Muscle of arm (tissue), 14 donors: ENCODE measurements at places on chromosomes 12 and 14. TPM values are rescaled to one million over a fixed set of nuclear protein-coding genes. Genes with fewer than 3 reads are reported as not detected.

GRCh38 chr14:102606296-102606695, 13.8 kb downstream of the RCOR1 start:
- DNase-seq: no peak

DNA sequence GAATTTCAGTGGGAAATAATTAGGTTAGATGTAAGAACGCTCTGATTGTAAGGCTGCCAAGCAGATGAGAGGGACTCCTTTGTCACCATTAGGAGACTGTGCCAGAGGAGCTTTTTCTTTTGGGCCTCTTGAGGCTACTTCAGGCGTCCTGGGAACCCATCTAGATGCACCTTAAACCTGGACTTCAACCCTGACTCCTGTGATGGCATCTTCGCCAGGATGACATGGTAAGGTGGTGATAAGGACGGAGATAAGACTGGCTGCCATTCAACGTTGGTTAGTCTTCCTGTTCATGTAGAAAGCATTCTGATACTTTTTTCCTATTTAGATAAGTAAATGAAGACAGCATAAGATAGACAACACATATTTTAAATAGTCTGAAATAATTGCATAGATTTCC, 36.3 kb downstream of the STK38L start:
- no peak for DNase-seq

- no peak for DNase-seq
Measured at GRCh38 chr12:59429766-59430165, 166.1 kb upstream of the SLC16A7 start.

GRCh38 chr12:27779416-27779919, 565 bp upstream of the KLHL42 start:
- DNase-seq: peak; percentile 40

GRCh38 chr14:73829071-73829470, 22.6 kb upstream of the PTGR2 start:
- no peak for DNase-seq

DNA sequence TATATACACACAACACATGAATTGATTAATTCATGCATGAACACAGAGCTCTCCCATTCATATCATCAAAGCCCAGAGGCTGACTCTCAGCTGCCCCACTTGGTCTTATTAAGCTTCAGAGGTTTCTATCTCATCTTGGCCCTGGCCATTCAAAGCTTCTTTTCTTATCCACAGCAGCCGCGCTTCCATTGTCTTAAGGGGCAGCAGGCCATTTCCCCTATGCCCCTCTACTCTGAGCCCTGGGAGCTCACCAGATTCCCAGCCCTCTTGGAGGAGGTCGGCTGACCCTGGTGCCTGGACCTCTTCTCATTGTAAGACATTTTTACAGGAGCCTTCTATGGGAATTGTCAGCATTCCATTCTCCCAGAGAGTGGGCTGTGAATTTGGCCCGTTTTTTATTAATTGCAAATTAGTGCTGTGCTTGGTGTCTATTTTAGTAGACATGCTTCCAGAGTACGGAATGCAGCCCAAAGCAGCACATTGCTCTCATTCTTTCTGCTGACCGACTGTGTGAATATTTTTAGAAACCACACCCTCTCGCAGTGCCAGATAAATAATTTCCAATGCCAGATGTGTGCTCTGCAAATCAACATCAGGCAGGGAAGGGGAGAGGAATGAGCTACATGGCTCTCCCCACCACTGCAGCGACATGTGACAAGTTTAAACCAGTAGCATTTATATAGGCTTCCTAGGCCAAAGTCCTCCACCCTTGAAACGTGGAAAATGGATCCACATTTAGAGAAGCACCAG, 58.5 kb downstream of the NUAK1 start:
- DNase-seq: peak; percentile 43

DNA sequence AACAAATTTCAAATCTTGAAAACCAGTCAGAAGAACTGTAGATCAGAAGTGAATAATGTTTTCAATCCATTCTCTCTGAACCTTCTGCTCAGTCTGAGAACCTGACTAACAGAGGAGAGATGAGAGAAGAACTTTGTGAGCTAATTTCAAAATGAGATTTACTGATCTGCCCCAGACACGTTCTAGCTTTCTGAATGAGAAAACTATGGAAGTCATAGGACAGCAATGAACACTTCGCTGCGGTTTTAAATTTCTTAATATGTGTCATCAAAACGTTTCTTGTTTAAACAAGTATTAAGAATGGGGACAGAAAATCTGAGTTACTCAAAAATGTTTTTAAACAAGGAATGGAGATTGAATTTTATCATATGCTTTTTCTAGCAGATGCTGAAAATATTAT, 66.6 kb upstream of the FAR2 start:
- no peak for DNase-seq

DNA sequence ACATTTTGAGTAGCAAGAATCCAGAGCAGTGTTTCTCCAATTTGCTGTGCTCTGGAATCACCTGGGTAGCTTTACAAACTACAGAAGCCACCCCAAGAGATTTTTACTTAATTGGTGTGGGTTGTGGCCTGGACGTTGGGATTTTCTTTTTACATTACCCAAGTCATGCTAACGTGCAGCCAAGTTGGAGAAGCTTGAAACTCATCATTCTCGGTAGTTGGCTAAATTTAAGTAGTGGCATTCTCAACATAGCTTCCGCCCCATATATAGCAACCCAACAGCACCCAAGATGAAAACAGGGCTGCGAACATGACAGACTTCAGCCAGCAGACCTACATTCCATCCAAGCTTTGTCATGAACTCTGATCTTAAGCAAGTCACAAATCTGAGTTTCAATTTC, 25.0 kb downstream of the DAD1 start:
- DNase-seq: no peak

DNA sequence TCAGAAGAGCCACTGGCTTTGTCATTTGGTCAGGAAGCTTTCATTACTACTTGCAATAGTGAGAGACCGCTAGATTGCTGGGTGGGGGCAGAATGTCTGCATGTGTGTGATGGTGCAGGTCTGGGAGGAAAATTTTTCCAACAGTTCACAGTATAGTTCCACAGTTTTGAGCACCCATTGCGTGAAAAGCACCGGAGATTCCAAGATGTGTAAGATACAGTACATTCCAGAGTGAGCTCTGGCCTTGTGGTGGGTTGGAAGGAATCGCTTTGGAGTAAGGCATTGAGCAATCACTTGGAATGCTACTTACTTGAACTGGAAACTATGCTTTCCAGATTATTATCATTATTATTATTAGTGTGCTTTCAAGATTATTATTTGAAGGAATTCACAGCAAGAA, 47.6 kb upstream of the FRMD6 start:
- no peak for DNase-seq

GRCh38 chr12:218728-219590, 5.0 kb upstream of the SLC6A12 start:
- DNase-seq: no peak

DNA sequence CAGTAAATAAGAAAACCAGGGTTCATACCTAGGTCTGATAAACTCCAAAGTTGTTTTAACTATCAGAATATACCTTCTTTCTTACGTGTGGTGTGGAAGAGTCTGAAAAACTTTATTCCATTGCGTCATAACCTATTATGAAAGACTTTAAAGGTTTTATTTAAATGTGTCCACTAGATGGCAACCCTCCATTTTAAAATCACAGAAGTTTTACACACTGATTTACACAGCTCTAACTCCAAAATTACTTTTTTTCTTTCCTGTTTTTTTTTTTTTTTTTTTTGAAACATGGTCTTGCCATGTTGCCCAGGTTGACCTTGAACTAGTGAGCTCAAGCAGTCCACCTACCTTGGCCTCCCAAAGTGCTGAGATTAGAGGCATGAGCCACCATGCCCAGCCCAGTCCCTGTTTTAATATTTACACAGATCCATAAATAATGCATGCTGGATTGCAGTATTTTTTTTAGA, 17.3 kb upstream of the TMPRSS12 start:
- DNase-seq: peak; percentile 71

- no peak for DNase-seq
Measured at GRCh38 chr14:75913183-75913582, 68.6 kb downstream of the TGFB3 start.

- no peak for DNase-seq
Measured at GRCh38 chr14:22423958-22424357, 165.1 kb downstream of the DAD1 start.

- no peak for DNase-seq
Measured at GRCh38 chr12:111757361-111758119, 9.2 kb upstream of the ALDH2 start.

GRCh38 chr12:18146363-18146762, 56.4 kb upstream of the RERGL start:
- DNase-seq: no peak

- DNase-seq: no peak
Measured at GRCh38 chr12:14577344-14577743, 9.7 kb upstream of the PLBD1 start.

GRCh38 chr14:68735856-68736255, 57.0 kb downstream of the ZFP36L1 start:
- peak; percentile 48 for DNase-seq

DNA sequence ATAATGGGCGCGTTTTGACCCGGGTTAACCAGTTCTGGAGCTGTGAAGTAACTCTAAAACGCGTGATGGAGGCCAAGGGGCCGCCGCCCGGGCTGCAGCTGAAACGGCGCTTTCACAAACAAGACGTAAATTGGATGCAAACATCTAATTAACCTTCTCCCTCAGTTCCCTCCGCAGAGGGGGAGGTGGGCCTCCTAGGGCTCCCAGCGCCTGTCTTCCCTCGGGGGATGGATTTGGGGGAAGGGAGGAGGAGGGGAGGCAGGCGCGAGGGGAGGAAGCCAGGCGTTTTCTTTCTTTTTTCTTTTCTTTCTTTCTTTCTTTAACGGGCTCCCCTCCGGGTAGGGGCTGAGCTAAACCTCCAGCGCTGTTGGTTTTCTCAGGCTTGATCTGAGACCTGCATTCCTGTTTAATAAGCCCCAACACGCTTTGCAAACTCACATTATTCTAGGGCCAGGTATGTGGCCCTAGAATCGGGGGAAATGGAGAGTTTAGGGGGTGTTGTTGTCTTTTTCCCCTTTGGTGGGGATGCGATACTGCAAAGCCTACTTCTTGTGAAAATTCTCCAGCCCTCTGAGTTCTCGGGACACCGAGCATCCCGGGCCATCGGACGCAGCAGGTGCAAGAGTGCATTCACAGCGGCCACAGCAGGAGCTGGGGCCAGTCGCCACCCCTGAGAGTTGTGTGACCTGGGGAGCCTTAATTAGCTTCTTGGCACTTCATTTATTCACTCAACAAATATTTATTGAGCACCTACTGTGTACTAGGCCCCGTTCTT, 43.6 kb upstream of the LHX5 start:
- DNase-seq: no peak

- DNase-seq: no peak
Measured at GRCh38 chr12:92295523-92295922, 149.9 kb upstream of the BTG1 start.

- no peak for DNase-seq
Measured at GRCh38 chr12:52225752-52226151, 7.3 kb upstream of the KRT7 start.

- no peak for DNase-seq
Measured at GRCh38 chr14:21049271-21049673, 7.1 kb downstream of the RNASE7 start.

GRCh38 chr12:111692575-111693210, 6.8 kb downstream of the ACAD10 start:
- DNase-seq: no peak

DNA sequence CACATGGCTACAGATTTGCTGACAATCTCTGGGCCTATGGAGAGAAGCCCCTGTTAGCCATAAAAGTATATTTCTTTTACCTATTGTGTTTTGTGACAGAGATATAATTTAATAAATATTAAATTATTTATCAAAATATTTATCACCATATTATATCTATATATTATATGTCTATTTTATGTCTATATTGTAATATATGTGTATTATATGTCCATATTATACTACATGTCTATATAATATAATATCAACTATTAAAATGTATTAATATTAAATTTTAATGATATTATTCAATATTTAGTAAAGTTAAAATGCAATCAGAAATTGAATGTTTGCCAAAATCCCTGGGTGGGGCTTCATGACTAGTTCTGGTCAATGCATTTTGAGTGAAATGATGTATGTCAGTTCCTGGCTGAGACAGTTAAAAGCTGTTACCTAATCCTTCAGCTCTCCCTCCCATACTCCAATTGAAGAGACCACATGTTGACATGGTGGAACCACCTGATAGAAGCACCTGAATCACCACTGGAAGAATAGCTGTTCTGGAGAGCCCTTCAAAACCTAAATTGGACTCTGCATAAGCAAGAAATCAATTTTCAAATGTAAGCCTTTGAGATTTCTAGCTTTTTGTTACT, 357.3 kb upstream of the DDHD1 start:
- DNase-seq: no peak

GRCh38 chr12:53500142-53500775, 824 bp upstream of the TARBP2 start:
- peak; percentile 55 for DNase-seq

- DNase-seq: no peak
Measured at GRCh38 chr12:11811008-11811407, 161.5 kb downstream of the ETV6 start.

DNA sequence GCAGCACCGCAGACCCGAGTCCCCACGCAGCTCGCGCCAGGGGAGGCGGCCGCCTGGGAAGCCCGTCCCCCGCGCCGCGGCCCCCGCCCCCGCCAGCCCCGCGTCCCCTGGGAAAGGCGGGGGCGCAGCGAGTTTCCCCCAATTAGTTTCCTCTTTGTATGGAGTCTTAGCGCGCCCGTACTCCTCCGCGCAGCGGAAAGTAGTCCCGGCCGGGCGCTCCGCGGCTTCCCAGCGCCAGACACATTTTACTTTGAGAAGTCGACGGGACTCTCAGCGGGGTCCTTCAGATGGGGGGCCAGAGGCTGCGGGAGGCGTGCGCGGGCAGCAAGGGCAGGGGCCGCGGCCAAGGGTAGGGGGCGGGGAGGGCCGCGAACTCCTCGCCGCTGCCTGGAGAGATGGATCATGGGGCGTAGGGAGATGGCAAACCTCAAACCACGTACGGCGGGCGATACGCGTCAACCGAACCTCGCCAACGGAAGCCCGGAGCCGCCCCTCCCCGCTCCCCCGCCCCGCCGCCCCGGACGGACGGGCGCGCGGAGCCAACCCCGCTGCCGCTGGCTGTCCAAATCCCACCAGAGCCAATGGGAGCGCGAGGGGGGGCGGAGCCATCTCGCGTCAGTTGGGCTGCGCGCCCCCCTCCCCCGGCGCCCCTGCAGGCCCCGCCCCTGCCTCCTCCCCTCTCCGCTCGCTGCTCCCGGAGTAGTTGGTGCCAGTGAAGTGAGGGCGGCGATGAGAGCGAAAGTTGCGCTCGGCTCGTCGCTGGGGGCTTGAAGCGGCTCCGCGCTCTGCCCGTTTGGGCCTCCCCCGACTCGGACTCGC, at the start of gene RCOR1:
Gene RCOR1, plus strand, starts transcription at position 706 of the 819 bp plus-strand sequence. CDS start 238 bp downstream, outside the sequence.
- DNase-seq: peak; percentile 97

Gene GLTP
- 22.6 TPM for polyA plus RNA-seq

Gene BEGAIN
- polyA plus RNA-seq: 4.4 TPM

Gene SLC10A1
- 0.09 TPM for polyA plus RNA-seq

Gene TRHDE
- 0.32 TPM for polyA plus RNA-seq

Gene FAM161B
- 10.7 TPM for polyA plus RNA-seq

Gene PTPRQ
- 0.49 TPM for polyA plus RNA-seq

Gene POLE2
- polyA plus RNA-seq: 7.0 TPM

Gene A2ML1
- polyA plus RNA-seq: 0.64 TPM

Gene VAMP1
- 9.8 TPM for polyA plus RNA-seq

Gene ZC2HC1C
- 2.5 TPM for polyA plus RNA-seq

Gene DPPA3
- polyA plus RNA-seq: not detected

Gene PRB2
- polyA plus RNA-seq: not detected

Gene OTOGL
- polyA plus RNA-seq: 0.58 TPM

Gene CCDC197
- polyA plus RNA-seq: not detected

Gene KCNH3
- 1.3 TPM for polyA plus RNA-seq
